ENCODE measurements at places on chromosomes 13 and 19.

- no peak for DNase-seq
- no peak overlapping the region for H3K27ac ChIP-seq
- no peaks in the 10 kb centered on the region for H3K4me1 ChIP-seq
- H3K4me3 ChIP-seq: no peak overlapping the region
- H3K36me3 ChIP-seq: no peaks in the 10 kb centered on the region
Measured at GRCh38 chr13:51276636-51277035, 54.4 kb downstream of the FAM124A start.

- H3K36me3 ChIP-seq: no peaks in the 10 kb centered on the region
- no peak overlapping the region for H3K4me3 ChIP-seq
- H3K27ac ChIP-seq: no peak overlapping the region
Measured at GRCh38 chr13:39209731-39210531, 171.7 kb downstream of the NHLRC3 start.

GRCh38 chr13:48930918-48931317 is 44.8 kb upstream of the FNDC3A start:
- no peak overlapping the region for H3K4me3 ChIP-seq
- H3K27me3 ChIP-seq: peaks cover 10% of the 10 kb centered on the region
- H3K27ac ChIP-seq: no peak overlapping the region
- no peak for DNase-seq
- no peaks in the 10 kb centered on the region for H3K4me1 ChIP-seq

- no peaks in the 10 kb centered on the region for H3K36me3 ChIP-seq
- DNase-seq: no peak
- no peak overlapping the region for H3K4me3 ChIP-seq
- H3K4me1 ChIP-seq: peaks cover 3% of the 10 kb centered on the region
- H3K27me3 ChIP-seq: peaks cover 5% of the 10 kb centered on the region
- H3K27ac ChIP-seq: no peak overlapping the region
Measured at GRCh38 chr13:98619556-98619955, 42.6 kb upstream of the STK24 start.

DNA sequence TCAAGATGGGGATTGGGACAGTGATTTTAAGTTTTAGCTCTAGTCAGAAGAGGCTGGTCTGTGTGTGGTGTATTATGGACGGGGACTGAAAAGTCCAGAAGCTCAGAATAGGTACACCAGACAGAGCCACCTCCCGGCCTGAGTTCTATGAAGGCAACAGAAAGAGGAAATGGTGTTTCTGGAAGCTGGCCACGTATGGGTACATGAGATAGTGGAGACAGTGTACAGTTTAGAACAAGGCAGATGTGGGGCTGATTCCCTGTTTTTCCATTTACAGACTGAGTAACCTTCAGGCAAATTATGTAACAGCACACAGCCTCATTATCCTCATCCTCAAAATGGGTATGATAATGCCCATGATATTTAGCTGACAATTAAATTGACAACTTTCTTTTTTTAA is 1.3 kb downstream of the ZNF175 start:
- H3K27me3 ChIP-seq: no peaks in the 10 kb centered on the region

GRCh38 chr13:60369242-60369641 is 27.8 kb upstream of the TDRD3 start:
- no peak overlapping the region for H3K4me3 ChIP-seq
- H3K27me3 ChIP-seq: peaks cover 5% of the 10 kb centered on the region
- no peaks in the 10 kb centered on the region for H3K36me3 ChIP-seq
- H3K27ac ChIP-seq: no peak overlapping the region
- H3K4me1 ChIP-seq: no peaks in the 10 kb centered on the region

DNA sequence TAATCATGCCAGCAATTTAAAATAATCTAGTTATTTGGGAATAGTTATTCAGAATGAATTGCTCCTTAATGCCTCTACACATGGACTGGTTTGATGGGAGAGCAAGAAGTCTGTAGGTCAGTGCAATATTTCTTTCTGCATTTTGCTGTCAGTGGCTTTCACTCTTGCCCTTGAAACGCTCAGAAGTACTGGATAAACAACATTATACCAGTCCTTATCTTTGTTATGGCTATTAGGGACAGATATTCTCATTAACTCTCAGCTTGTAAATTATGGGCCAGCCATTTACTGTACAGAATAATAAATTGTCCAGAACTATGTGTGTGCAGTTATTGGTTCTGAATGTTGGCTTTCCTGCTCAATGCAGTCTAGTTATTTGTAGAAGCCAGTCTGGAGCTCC is 224.4 kb downstream of the OXGR1 start:
- no peak overlapping the region for H3K27ac ChIP-seq
- no peaks in the 10 kb centered on the region for H3K27me3 ChIP-seq
- no peak overlapping the region for H3K4me3 ChIP-seq
- DNase-seq: no peak

- H3K27ac ChIP-seq: no peak overlapping the region
- DNase-seq: no peak
- H3K27me3 ChIP-seq: peaks cover 26% of the 10 kb centered on the region
- H3K4me1 ChIP-seq: no peaks in the 10 kb centered on the region
- H3K4me3 ChIP-seq: no peak overlapping the region
Measured at GRCh38 chr13:28942906-28943305, 122.8 kb downstream of the MTUS2 start.

DNA sequence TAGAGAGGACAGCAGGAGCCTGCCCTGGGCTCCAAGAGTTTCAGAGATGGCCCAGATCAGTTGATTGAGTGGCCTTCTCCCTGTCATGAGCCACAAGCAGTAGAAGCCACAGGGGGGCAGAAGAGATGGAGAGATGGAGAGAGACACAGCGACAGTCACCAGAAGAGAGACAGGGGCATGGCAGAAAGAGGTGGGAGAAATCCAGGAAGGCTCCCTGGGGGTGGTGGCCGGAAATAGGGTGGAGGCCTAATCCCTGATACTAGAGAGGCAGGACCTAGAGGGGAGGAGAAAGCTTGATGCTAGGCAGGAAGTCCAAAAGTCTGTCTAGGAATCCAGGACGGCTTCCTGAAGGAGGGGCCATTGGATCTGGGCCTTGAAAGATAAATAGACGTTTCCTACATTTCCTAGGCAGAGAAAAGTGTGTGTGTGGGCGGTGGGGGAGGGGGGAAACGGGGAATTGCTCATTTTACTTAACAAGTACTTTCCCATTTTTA is 9.6 kb upstream of the TPM4 start:
- H3K27ac ChIP-seq: peak overlapping the region; percentile 62
- peak; percentile 50 for DNase-seq
- H3K4me3 ChIP-seq: peak overlapping the region; percentile 68
- H3K27me3 ChIP-seq: no peaks in the 10 kb centered on the region
- H3K36me3 ChIP-seq: no peaks in the 10 kb centered on the region

- H3K27ac ChIP-seq: no peak overlapping the region
- DNase-seq: no peak
- peaks cover 27% of the 10 kb centered on the region for H3K27me3 ChIP-seq
- H3K36me3 ChIP-seq: no peaks in the 10 kb centered on the region
- peaks cover 6% of the 10 kb centered on the region for H3K4me1 ChIP-seq
Measured at GRCh38 chr19:55333870-55334269, 5.8 kb upstream of the KMT5C start.

- H3K27me3 ChIP-seq: peaks cover 10% of the 10 kb centered on the region
- no peak overlapping the region for H3K27ac ChIP-seq
- no peaks in the 10 kb centered on the region for H3K36me3 ChIP-seq
- no peak for DNase-seq
Measured at GRCh38 chr13:114166381-114167131, 12.5 kb upstream of the CFAP97D2 start.

DNA sequence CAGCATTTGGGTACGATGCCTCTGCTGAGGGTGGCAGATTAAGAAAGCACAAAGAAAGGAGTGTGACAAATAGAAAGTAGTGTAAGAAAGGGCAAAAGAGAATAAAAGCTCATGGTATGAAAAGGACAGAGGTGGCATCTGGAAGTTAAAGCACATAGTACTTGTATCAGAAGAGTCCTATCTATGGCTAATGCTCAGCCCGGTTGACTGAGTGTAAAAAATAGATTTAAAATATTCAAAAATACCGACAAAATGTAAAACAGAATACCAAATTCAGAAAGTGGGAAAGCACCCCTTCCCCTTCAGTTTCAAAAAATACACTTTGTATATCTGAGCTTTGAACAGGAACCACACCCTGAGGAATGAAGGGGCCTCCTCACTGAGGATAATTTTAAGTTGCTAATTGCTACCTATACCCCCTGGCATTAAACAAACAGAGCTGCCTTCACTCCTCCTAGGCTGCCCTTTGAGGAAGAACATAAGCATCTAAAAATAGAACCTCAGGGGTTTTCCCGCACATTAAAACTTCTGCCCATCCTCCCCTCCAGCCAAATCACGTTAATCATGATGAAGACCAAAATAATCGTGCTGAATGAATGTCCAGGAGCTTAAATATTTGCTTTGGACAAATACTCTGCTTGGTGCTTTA is 43.3 kb downstream of the DLEU7 start:
- peak overlapping the region; percentile 57 for H3K27ac ChIP-seq
- peak overlapping the region; percentile 69 for H3K4me3 ChIP-seq
- no peaks in the 10 kb centered on the region for H3K27me3 ChIP-seq

DNA sequence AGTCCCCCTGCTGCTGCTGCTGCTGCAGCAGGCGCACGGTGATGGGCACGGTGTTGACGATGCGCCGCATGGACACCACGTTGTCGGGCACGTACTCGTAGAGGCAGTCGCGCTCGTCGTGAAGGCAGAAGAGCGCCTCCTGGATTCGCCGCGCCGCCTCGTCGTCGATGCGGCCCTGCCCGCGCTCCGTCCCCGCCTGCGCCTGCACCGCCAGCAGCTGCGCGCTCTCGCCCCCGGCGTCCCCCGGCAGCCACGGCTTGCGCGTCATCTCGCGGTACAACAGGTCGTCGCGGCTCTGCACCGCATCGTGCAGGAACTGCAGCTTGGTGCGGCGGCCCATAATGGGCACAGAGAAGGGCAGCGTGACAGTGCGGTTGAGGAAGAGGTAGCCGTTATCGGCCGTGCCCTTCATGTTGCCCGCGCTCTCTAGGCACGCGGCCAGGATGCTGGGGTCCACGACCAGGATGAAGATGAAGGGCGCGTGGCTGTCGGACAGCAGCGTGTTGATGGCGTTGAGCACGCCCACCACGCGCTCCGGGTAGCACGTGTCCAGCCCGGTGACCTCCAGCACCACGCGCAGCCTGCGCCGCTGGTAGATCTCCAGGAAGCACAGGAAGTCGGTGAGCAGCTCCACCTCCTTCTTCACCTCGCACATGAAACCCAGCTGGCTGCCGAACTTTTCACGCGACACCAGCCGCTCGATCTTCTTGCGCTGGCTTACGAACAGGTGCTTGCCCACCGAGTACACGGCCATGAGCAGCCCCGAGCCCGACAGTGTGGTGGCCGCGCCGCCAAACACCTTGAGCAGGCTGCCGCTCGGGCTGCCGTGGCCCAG is 8.1 kb downstream of the NKPD1 start:
- peak overlapping the region; percentile 85 for H3K4me3 ChIP-seq
- no peaks in the 10 kb centered on the region for H3K36me3 ChIP-seq
- H3K4me1 ChIP-seq: peaks cover 26% of the 10 kb centered on the region
- peaks cover 15% of the 10 kb centered on the region for H3K27me3 ChIP-seq
- peak; percentile 38 for DNase-seq
- H3K27ac ChIP-seq: no peak overlapping the region
